ENCODE measurements at places on chromosomes 4 and X. TPM values are rescaled to one million over a fixed set of nuclear protein-coding genes. Genes with fewer than 3 reads are reported as not detected.

Gene MBNL3
- total RNA-seq: 31.2 TPM

- no peak for DNase-seq
These were observed 24.5 kb downstream of the HCCS start for GRCh38 chrX:11135564-11136185.

DNA sequence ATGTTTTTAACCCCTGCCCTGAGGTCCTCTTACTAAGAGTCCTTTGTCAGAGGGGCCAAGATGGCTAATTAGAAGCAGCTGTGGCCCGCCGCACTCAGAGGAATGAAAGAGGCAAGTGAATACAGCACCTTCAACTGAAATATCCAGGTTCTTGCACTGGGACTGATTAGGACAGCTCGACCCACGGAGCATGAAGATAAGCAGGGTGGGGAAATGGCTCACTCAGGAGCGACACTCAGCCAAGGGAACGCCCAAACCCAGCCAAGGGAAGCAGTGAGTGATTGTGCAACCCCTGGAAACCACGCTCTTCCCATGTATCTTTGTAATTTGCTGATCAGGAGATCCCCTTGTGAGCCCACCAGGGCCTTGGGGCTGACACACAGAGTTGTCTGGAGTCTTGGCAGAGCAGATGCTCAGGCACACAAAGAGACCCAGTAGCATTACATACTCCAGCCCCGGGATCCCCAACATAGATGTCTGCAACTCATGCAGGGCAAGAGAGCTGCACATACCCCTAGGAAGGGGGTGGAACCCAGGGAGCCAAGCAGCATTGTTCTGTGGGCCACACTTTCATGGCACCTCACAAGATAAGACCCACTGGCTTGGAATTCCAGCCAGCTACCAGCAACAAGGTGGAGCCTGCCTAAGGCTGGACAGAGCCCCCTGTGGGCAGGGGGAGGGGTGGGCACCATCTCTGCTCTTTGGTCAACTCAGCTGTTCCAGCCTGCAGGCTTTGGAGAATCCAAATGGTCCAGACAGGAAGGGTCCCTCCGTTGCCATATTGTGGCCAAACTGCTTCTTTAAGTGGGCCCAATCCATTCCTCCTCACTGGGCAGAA lies 23.3 kb downstream of the F8A3 start:
- DNase-seq: no peak

Gene KLB
- not detected for total RNA-seq

Gene AMOT
- total RNA-seq: 1.4 TPM

Gene SRPX2
- total RNA-seq: not detected

- no peak for DNase-seq
These were observed 24.4 kb downstream of the DCX start for GRCh38 chrX:111387470-111388070.

All from CD8-positive, alpha-beta memory T cell (primary cell).